ENCODE measurements at places on chromosomes 2 and 18.

DNA sequence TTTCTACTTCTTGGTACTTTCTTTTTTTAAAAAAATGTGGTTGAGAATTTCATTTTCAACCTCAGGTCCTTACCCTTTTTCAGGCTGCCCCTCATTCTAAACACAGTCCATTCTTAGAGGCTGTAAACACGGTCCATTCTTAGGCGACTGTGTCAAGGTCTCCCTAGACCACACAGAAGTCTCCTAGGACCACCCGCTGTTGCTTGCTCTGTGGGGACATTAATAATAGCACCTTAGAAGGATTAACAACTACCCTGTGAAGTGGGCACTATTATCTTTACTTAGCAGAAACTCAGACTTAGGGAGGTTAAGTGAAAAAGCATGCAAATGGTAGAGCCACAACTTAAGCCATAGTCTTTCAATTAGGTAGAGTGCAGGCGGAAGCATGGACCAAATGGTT lies 91.7 kb downstream of the RBMS1 start:
- DNase-seq = no peak

DNA sequence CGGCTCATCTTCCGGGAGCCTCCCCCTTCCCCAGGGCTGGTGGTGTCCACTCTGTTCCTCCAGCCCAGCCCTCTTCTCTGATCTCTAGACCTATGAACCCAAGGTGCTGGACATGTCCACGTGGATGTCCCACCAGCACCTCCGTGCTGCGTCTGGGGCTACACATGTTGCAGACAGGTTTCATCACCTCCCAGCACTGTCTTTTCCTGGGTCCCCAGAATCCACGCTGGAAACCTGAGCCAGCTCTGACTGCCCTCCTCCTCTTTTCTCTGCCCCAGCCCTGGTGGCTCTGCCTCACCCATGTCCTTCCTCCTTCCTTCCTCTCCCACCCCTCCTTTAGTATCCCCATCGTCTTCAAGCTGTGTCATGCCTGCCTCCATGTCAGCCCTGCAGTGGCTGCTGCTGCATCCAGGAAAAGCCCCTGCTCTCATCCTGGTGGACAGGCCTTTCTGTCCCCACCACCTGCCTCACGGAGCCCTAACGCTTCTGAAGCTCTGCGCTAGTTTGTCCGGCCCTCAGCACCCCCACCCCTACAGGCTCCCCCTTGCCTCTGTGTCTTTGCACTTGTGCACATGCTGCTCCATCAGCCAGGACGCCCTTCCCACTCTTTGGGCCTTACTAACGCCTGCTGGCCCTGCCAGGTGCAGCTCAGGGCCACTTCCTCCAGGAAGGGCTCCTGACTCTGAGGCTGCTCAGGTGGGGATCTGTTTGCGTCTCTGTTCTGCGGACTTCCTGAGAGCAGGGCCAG lies 105.9 kb downstream of the DYSF start:
- no peak for DNase-seq

GRCh38 chr2:176105078-176105729 lies 1.9 kb upstream of the HOXD11 start:
- no peak for DNase-seq

- no peak for DNase-seq
Observed at GRCh38 chr2:9668687-9669345, 38.0 kb upstream of the YWHAQ start.

DNA sequence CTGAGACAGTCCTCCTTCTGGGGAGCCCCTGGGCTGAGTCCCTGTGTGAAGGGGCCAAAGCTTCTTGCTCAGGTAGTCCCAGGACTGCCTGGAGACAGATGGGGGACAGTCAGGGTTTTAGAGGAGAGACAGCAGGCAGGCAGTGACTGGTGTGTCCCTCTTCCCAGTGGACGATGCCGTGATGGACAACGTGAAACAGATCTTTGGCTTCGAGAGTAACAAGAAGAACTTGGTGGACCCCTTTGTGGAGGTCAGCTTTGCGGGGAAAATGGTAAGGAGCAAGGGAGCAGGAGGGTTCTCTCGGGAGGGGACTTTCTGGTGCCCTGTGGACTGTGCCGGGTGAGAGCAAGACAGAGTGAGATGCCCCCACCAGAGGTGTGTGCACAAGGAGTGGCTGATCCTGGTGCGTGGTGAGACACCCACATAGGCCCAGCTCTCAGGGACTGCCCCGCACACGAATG lies 74.8 kb downstream of the DYSF start:
- no peak for DNase-seq

- no peak for DNase-seq
Observed at GRCh38 chr2:151979694-151980093, 119.2 kb downstream of the CACNB4 start.

DNA sequence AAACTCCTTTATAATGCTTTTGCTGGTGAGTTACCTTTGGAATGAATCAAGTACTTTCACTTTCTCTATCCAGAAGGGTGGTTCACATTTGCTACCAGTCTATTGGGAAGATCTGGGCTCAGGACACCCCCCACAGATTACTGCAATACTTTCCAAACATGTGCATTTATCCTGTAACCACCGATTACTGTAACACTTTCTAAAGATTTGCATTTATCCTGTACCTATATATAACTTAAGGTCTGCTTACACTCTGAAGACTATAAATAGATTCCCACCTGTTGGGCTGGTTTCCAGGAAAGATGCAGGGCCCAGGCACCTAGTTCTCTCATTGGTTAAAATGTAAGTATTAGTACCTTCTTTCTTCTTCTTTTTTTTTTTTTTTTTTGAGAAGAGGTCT lies 113.0 kb upstream of the NEDD4L start:
- no peak for DNase-seq

- peak; percentile 66 for DNase-seq
Observed at GRCh38 chr2:97951155-97951680, 44.5 kb downstream of the TMEM131 start.

DNA sequence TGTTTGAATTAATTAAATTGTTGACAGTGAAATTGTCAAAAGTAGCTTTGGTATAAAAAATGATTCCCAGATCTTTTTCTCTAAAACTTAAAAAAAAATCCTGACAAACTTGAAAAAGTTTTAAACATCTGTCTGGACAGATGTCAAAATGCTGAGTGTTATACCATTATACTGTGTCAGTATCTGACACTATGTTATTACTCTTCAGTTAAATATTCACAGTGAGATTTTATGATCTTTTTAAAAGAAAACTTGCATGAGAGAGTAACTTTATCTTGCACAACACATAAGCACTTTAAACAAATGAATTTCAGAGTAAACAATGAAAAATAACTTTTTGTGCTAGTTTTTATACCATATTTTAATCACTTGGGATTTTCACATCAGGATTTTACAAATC lies 167.4 kb downstream of the MEIS1 start:
- no peak for DNase-seq

- DNase-seq = no peak
Observed at GRCh38 chr18:54928236-54928635, 31.0 kb downstream of the CCDC68 start.

DNA sequence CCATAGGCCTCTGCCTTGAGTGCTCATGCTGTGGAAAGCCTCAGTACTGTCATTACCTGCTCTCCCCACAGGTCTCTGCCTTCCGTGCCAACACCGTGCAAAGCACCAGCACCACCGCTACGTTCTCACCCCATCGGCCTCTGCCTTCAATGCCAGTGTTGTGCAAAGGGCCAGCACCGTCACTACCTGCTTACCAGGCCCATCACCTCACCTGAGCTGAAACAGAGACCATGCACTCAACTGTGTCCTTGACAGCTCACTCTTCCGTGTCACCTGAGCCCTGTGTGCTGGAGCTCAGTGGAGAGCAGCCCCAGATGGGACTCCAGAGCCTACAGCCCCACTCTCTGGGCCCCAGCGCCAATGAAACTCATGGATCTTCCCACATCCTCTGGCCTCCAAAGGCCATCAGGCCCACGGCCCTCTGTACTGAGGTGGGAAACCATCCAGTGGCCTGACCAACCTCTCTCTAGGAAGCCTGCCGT lies 62.7 kb downstream of the ZNF516 start:
- DNase-seq = no peak

- DNase-seq = no peak
Observed at GRCh38 chr2:174392706-174393105, 2.8 kb upstream of the SCRN3 start.

GRCh38 chr2:68861330-68861729 lies 9.9 kb downstream of the BMP10 start:
- DNase-seq = peak; percentile 85

DNA sequence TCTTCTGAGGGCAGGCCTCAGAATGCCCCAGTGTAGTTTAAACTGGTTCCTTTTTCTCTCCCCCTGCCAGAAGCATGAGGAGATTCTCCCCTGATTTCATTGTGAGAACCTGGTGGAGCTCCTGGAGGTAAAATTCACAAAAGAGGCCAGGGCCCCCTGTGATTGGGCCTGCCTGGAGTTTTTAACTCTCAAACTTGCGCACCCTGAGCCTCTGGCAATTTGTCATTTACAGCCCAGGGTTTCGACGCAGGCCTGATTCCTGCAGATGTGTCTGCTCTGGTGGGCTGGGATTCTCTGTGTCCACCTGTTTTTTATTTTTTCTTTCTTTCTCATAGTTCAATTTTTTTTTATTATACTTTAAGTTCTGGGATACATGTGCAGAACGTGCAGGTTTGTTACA lies 157.9 kb downstream of the ASB1 start:
- DNase-seq = no peak

- peak; percentile 95 for DNase-seq
Observed at GRCh38 chr2:226118471-226119429, 680.9 kb downstream of the IRS1 start.

- no peak for DNase-seq
Observed at GRCh38 chr2:121598087-121598486, 51.2 kb downstream of the CLASP1 start.

DNA sequence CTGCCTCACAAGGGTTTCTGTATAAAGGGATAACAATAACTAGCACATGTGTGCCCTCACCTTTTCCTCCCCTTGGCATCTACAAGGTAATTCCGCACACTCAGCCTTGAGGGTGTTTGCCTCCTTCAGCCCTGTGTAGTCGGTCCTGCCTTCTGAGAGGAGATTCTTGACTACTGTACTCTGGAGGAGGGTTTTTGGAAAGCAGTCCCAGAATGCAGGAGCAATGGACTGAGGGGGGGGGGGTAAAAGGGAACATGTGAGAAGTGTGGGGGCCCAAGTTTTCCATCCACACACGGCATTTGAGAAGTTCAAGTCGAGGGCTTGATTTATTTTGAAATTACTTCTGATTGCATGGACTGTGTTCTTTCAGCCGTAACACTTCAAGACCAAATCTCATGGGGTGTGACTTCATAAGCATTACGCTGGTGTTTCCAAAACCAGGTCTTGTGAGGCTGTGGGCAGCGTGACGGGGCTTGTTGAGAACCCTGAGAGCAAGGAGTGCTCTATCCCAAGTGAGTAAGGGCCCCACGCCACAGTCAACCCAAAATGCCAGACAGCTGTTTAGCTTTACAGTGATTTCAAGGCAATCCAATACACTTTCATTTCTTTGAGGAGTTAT lies 198.7 kb upstream of the MEIS1 start:
- no peak for DNase-seq

DNA sequence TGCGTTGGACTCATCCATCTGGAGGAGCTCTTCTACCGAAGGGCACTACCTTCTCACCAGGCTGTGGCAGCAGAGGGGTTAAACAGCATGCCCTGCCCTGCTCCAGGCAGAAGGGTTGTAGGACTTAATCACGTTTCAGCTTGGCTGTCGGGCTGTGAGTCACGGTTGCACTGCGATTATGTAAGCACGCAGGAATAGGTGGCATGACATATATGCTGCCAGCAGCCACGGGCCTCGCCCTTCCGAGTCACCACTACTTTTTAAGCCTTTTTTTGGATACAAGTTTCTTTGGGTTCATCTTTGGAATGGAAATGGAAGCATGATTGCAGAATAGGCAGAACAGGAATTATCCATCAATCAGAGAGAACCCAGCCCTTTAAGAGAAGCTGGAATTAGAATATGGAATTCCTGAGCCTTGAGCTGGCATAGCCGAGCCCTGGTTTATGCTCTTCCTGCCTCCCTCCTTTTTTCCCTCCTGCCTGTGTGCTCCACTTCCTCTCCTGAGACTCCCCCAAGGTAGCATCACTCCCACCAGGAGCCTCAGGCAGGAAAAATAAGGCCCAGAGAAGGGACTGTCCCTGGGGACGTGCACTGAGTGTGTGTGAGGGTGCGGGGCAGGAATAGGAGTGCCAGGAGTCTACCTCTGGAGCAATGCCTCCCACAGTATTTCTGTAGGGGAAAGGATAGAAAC lies 86.8 kb downstream of the SEMA4F start:
- peak; percentile 97 for DNase-seq

GRCh38 chr2:10548626-10549025 lies 100.5 kb upstream of the ODC1 start:
- DNase-seq = no peak

- no peak for DNase-seq
Observed at GRCh38 chr2:145846982-145847381, 1327.1 kb upstream of the ZEB2 start.

DNA sequence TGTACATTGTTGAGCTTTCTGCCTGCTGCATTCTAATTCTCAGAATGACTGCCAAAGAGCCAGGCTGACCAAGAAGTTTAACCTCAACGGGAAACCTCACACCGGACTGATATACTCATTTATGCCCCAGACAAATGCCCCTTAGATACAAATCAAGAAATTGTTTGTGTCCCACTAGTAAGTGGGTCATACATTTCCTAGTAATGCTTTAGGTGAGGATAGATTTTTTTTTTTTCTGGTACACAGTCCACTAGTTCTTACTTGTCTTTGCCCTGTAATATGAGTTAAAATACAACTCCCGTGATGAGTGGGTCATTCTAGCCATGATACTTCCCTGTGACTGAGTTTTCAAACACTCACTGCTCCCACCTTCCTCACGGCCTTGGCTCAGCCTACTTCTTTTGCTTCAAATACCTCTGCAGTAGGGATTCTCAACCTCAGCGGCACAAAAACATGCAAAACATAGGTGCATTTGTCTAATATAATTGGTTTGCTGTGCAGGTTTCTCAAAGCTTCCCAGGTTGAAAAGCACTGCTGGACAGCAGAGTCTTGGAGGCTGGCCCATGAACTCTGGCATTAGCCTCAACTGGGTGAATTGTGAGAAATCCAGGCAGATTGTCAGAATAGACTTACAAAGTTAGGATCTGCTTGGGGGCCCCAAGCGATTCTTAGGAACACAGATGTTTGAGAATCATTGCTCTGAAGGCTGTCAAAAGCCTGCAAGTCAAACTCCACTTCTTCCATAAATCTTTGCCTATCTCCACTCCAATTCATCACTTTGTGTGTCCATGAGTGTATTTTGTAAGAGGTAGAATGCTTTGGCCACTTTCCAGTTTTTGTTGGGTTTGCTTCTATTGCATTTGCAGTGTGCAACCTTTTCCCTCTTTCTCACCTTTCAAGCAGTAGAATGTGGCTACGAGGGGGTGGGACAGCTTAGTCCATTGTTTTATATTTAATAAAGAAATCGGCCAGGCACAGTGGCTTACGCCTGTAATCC lies 35.5 kb downstream of the TGIF1 start:
- no peak for DNase-seq

GRCh38 chr2:240670402-240670801 lies 12.3 kb downstream of the AQP12B start:
- DNase-seq = no peak

DNA sequence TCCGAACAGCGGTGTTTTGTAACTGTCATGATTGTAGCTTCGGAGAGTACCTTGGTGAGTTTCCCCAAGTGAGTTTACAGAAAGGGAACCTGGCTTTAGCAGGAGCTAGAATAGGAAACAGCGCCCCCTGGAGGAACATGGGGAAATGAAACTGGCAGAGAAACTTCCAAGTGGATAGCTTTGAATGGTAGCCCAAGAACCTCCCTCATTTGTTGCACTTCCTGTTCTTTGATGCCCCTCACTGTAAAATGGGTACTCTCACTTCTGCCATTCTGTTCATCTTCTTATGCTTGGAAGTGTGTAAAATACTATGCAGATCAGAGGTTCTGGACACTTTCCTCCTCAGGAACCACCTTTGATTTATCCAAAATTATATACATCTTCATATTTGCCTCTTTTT lies 36.2 kb downstream of the CHST10 start:
- peak; percentile 63 for DNase-seq

Data from CD14-positive monocyte (primary cell).